LHCN-M2 (cell line): ENCODE measurements at places on chromosomes 12 and 14.

GRCh38 chr12:117437516-117438255 lies 76.3 kb upstream of the NOS1 start:
- DNase-seq = no peak

DNA sequence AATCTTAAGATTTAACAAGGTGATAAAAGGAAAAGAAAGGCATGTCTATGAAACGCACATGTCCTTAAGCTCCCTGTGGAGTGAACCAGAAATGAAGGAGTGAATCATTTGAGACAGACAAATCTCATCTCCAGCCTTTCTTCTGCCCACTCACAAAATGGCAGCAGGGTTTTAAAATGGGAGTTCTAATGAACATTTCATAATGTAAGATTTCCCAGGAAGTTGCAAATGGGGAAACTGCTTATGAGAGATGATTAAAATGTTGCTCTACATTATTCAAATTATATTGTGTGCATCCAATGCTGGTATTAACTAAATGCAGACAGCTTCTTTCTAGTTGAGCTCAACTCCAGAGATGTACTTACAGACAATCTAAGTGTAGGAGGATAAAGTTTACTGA lies 76.7 kb downstream of the BCAT1 start:
- no peak for DNase-seq

DNA sequence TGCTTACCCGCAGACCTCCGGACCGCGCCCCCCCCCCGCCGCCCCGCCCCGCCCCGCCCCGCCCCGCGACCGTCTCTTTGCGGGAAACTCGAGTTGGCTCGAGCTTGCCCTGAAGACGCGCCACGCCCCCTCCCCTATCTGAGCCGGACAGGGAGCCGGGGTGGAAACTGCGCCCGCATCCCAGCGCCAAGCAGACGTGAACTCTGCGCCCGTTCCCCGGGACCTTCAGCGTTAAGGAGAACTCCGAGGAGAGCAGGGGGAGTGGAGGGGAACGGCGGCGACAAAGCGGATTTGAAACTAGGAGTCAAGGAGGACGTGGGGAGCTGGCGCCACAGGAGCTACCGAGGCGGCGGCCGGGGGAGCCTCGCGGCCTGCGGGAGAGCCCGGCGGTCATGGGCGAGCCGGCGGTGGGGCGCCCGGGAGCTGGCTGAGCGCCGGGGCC lies at the start of gene KCNK13:
Gene KCNK13 (plus strand): TSS at position 310 of the 442 bp plus-strand sequence. CDS start 212 bp downstream, outside the sequence.
- no peak for DNase-seq

DNA sequence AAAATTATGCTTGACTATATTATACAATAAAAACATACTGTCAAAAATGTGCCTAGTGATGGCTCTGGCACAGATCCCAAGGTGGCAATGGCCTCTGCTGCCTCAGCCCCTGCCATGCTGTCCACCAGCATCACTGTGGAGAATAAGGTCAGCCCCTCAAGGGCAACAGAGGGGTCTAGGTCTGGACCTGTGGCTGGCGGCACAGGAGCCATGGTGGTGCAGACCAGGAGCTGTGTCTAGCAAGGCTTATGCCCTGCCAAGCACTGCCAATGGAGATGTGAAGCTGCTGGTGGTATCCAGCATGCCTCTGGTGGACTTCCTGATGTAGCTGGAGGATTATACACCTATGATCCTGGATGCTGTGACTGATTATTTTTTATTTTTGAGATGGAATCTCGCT lies 125.9 kb downstream of the DENND5B start:
- no peak for DNase-seq

DNA sequence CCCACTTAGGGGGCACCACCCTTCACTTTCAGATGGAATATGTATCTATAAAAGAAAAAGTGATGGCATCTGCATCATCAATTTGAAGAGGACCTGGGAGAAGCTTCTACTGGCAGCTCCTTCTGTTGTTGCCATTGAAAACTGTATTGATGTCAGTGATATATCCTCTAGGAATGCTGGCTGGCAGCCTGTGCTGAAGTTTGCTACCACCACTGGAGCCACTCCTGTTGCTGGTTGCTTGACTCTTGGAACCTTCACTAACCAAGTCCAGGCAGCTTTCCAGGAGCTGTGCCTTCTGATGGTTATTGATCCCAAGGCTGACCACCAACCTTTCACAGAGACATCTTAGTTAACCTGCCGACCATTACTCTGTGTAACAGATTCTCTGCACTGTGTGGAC lies 44.7 kb downstream of the RIMKLB start:
- peak; percentile 30 for DNase-seq

GRCh38 chr12:48419116-48419935 lies 53.0 kb upstream of the ANP32D start:
- no peak for DNase-seq

DNA sequence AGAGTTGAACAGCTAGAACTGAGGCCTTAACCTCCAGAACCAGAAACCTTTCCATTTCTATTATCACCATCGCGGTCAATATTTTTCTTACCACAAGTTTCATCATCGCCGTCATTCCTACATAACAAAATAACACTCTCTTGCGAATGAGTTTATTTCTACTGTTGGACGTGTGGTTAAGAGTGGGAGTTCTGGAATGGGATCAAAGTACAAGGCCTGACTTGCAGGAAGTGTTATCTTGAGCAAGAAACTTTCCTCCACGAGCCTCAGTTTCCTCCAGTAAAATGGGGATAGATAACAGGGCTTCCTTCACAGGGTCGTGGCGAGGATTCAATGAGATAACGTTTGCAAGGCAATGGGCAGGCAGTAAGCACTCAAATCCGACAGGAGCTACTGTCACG lies 652 bp downstream of the SART3 start:
- DNase-seq = peak; percentile 26
